ENCODE measurements at places on chromosomes 1 and 21.

- DNase-seq, result no peak
These were observed 127.6 kb upstream of the VAMP3 start for GRCh38 chr1:7643530-7643929.

DNA sequence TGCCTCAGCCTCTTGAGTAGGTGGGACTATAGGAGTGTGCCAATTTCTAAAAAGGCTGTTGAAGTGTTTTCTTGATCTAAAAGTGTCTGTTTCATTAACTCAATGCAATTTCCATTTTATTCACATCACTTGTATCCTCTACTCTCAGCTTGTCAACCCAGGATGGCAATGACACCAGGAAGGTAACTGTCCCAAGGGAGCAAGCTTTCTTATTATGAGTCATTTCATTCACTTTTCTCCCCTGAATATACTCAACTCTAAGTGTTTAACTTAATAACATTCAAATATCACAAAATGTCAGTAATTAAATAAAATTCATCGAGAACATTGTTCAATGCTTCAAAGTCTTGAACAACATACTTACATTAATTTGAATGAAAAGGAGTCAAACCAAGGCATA, 22.9 kb upstream of the GFI1 start:
- DNase-seq, result no peak

DNA sequence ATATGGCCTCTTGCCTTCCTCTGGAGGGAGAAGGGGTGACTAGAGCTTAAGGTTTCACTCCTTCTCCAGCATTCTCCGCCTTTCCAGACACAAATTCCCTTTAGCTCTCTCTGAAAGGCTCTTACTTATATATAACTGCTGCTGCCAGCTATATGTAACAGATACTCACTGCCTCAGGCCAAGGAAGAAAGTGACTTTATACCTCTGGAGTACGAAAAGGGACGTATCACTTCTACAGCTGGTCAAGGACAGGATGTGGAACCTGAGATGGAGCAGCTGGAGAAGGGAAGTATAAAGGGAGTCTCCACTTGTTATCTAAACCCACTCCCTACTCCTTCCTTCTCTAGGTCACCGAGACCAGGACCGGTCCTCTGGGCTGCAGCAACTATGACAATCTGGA, 102.4 kb downstream of the BRINP2 start:
- no peak for DNase-seq

DNA sequence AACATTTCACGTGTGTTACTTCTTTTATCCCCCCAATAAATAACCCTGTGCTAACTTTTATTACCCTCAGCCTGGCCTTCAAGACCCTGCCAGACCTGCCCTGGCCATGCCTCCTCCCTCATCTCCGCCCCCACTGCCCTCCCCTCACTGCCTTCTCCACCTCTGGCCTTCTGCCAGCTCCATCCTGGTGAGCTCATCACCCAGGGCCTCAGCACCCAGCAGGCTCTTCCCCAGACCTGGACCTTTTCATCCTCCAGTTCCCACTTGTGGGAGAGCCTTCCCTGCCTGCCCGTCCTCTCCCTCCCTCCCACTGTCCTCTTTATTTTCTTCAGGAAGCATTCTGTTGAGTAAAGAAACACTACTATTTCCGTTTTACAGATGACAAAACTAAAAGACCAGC, 72.0 kb downstream of the SLC66A1 start:
- peak; percentile 36 for DNase-seq

- DNase-seq, result no peak
These were observed 229.3 kb downstream of the CAMTA1 start for GRCh38 chr1:7014640-7014930.

GRCh38 chr1:1399872-1400575, 889 bp upstream of the CCNL2 start:
- no peak for DNase-seq

DNA sequence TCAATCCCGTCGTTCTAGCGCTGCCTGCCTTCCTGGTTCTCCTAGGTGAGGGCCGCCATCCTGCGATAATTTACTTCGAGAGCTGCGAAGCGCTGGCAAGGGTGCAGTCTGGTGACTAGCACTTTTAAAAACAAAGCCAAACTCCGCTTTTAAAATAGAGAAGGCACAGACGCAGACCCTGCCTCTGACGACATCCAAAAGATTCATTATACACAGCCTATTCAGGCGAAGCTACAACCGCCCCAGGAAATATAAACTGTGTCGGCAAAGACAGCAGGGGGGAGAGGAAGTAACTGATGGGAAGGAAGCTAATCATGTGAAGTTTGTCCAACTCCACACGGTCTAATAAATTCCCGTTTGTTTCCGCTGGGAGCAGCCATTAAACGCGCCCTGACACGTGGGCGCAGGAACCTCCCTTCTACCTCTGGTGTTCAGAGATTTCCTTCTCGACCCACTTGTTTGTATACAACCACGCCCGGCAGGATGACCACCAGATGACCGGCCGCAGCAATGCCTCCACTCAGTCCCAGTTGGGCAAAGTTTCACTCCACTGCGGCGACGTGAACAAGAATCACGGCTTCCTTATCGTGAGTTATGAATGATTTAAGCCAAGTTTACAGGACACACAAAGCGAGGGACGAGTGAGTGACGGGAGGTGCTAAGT, 1.3 kb downstream of the GNG12 start:
- DNase-seq, result peak; percentile 78

GRCh38 chr1:221276896-221277409, 397.7 kb downstream of the HLX start:
- no peak for DNase-seq

- no peak for DNase-seq
These were observed 38.1 kb downstream of the TMEM53 start for GRCh38 chr1:44636083-44636687.

DNA sequence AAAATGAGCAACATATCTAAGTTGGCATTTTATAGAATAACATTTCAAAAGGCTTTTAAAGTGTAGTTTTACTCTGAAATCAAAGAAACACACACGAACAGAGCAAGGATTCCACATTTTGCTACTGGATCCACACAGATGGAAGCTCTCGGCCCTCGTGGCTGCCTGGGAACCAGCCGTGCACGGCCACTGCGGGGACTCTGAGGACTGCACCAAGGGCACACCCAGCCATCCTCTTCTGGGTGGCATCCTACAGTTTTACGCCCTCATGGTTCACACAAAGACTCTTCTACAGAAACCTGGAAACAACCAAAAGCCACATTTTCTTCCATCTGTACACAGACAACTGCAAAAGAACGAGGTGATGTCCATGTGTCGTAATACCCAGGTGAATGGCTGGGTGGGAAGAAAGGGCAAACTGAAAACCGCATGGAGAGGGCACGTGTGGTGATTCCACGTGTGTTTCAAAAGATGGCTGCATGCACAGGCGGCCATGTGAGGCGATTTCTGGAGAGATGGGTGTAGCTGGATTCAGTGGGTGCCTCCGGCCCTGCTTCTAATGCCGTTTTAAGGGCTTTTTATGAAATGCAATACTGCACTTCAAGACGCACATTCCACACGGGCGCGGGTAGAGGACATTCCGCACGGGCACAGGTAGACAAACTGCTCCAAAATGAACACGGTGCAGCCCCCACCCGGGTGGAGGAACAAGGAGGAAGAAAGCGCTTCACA, 8.1 kb downstream of the POFUT2 start:
- DNase-seq, result no peak

- DNase-seq, result no peak
These were observed 47.0 kb downstream of the PLPP3 start for GRCh38 chr1:56532350-56532683.

DNA sequence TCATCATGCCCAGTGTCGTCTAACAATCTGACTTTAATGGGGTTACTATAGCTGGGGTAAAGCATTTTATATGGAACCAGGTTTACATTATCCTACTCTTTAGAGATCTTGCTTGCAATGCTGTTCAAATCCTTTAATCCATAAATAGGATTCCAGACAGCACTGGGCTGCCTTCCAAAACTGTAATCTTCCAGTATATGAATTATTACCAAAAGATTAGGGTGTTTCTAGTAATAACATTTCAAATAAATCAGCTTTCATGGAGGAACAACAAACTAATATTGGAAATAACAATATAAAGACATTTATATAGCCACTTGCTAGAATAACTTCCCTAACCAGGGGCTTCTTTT, 88.6 kb upstream of the PLXNA2 start:
- DNase-seq, result no peak

DNA sequence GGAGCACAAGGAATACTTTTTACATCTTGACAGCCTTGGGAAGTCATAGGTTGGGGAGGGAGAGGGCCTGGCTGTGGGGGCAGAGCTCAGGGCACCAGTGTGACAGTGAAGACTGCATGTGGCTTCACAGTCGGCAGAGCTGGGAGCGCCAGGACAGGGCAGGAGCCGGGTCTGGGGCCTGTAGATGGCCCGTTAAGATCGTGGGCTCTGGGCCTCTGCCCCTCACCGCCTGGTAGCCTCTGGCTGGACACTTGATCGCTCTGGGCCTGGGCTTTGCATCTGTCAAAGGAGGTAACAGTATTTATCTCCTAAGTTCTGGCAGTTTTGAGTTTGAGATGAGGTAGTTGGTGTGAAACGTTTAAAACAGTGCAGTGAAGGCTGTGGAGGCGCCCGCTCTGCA, 4.8 kb downstream of the SLX9 start:
- no peak for DNase-seq

DNA sequence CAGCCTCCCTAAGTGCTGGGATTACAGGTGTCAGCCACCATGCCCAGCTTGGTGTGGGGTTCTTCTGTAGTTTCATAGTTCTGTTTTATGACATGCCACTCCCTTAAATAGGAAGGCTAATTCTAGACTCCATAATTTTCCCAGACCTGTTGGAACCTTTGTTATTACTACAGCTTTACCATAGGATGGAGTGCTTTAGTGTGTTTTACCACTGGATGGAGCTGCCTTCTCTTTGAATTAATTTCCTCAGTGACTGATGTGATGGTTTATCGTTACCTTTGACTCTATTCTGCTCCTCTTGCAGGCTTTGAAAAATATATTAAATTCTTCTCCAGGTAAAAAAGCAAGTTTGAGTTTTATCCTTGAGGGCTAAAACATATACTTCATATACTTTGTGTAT, 84.6 kb upstream of the NEK7 start:
- no peak for DNase-seq

DNA sequence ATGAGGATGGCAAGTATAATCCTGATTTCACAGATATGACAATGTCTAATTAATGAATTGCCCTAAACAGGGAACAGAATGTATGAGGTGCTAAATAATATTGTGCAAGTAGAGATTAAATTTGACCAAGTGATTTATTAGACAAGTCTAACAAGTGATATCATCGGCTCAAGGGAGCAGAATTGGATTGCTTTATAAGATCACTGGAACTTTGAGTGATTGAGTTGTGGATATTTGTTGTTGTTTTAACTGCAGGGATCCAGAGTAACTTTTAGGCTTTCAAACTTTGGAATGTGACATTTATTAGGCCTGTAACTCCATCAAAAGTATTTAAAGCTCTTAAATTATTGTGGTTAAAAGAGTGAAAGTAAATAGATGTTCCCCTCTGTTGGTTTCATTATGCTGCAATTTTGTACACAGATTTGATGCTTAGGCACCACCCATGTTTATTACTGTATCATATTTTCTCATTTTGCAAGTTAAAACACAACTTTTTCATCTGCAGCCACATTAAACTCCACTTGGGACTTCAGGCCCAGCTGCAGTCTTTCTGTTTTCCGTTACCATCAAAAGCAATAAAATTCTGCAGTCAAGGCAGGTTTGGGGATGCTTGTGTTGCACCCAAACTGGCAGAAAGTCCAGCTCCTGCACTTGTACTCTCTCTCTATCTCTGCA, 206.6 kb downstream of the HLX start:
- peak; percentile 45 for DNase-seq

DNA sequence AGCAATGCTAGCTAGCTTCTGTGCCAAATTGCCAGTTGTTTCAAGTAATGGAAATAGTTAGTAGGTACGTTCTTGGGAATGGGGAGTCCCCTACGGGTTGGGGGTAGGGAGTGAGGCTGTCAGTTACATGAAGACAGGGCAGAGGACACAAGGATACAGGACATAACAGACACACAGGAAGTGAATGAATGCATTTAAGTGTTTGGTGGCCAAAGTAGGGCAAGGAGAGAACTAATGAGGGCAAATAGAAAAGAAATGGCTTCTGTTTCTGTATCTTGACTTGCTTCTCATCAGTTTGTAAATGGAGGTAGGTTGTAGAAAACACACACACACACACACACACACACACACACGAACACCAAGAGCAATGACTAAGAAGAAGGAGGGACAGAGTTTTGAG, 142.2 kb downstream of the S1PR1 start:
- DNase-seq, result no peak

DNA sequence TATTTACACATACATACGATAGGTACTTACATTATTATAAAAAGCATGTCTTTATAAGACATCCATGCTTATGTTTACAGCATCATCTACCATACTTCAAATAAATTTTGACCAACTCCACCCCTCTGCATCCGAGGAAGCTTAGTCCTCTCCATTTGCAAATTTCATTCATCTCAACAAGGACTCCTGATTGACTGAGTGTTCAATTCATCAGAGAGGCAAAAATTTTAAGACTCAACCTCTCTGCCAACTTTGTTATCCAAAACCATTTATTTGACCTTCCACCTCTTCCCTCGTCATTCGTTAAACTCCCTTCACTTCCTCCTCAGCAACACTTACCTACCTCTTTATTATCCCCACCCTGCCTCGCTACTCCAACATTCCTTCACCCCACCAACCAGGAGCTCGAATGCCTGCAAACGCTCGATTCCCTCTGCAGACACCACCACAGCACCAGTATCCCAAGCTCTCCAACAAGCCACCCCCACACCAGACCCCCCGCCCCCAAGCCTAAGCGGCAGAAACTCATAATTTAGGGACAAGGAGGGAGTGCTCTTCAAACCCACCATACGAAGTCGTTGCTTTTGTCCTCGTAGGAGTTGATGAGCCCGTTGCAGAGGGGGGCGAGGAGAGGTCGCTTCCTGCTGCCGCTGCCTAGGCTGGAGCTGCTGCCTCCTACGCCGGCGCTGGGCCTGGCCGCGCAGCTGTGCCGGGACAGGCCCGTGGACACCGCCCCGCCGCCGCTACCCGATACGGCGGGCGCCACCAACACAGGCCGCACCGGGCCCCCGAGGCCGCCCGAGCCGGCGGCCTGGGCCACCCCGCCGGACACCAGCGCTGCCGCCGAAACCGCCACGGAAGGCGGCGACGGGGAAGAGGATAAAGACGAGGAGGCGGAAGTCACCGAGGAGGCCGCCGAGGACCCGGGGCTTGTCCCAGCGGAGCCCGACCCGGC, 803 bp downstream of the COP1 start:
- peak; percentile 53 for DNase-seq

- peak; percentile 93 for DNase-seq
These were observed at the start of gene COL18A1 for GRCh38 chr21:45404730-45405270. TSS of gene COL18A1 (plus strand) at chr21:45405165. CDS start at chr21:45405231, 66 bp downstream.

DNA sequence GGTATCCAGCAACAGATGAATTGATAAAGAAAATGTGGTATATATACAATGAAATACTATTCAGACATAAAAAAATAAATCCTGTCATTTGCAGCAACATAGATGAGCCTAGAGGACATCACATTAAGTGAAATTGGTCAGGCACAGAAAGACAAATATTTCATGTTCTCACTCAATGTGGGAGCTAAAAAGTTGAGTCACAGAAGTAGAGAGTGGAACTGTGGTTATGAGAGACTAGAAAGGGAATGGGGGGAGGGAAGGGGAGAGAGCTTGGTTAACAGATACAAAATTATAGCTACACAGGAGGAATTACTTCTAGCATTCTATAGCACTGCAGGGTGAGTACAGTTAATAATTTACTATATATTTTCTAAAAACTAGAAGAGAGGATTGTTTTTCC, 37.1 kb upstream of the SERPINC1 start:
- no peak for DNase-seq
